Astrocyte of the cerebellum (primary cell): ENCODE measurements at places on chromosomes 16 and 17.

DNA sequence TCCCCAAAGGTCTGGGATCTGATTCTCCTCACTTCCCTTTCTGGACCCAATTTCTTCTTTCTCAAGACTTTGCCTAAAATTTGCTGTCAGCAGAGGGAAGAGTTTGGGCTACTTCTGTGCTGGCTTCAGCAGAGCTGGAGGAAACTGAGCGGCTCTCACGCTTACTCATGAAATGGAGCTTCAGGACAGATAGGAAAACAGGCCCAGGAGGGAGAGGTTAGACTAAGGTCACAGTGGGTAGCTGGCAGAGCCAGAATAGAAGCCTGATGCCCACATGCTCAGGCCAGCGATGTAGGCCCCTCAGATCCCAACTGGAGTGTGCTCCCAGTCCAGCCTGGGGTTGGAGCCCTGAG, 593 bp downstream of the SLC38A7 start:
- no peak for DNase-seq

DNA sequence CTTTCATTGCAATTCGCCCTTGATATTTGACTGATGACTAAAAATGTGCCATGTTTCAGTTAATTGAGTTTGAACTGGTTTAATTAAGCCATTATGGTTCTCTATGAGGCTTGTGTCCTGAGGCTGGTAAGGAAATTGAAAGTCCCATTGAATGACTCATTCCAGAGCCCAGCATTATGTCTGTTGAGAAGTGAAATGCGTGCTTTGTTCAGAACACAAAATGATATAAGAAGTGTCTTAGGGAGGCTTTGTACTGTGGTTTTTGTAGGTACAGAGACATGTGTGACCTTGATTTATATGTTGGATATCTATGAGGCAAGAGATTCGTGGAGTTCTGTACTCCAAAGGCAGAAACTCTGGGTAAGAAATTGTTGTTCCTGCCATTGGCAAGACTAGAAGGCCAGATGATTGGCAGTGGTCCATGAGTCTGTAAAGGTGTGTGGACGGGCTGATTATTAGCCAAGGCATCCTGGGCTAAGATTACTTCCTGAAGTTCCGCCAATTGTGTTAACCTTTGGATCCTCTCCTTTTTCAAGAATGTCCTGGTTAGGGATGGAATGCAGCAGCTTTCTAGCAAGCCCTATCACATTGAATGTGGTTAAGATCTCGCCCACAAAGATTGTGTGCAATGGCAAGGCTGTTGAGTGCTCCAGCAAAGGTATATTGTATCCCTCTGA, 103.7 kb downstream of the NPIPB5 start:
- no peak for DNase-seq

GRCh38 chr17:81656835-81657234, 493 bp upstream of the PDE6G start:
- DNase-seq = no peak

DNA sequence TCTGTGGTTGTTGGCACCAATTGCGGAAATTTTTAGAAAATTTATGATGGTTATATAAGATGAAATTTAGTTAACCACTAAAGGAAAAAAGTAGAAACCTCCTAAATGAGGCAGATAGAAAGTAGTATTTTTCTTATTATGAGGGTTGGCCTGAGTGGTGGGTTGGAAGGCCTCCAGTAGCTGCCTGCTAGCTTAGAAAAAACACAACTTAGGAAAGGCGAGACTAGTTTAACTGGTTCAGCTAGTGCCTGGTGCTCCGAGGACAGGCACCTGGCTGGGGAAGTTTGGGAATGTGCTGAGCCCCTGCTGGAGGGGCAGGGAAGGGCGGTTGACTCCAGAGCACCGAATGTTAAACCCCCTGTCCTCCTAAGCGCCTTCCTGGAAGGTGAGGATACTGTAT, 19.9 kb downstream of the LDHD start:
- peak; percentile 49 for DNase-seq

DNA sequence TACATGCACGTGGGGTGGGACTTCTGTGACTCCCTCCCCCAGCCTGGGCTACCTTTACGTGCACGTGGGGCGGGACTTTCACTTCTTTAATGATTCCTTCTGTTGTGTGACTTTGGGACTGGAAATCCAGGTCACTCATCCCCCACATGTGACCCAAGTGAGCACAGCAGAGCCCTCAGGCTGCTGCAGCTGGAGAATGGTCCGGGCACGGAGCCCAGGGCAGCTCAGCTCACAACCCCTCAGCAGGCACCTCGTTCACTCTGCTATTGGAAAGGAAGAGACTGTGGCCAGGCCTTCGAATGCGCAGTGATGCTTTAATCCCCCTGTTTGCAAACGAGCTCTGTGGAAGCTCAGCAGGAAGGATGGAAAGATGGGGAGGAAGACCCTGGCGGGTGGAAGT, 14.7 kb downstream of the DBNDD1 start:
- no peak for DNase-seq

DNA sequence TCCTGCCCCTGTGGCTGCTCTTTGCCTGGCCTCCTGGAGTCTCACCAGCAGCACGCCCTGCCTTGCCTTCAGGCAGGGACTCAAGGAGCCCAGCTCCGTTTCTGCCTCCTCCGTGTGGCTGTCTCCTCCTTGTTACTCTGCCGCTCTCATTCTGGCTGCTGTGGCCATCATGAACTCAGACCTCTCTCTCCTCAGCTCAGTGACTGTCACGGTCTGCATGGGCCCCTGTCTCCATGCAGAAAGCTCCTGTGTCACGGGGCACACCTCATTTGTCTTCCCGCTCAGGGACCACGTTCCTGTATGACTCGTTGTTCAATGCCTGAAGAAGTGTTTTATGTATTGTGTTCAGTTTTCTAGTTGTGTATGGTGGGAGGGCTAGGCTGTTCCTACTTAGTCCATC, 25.3 kb downstream of the RPTOR start:
- no peak for DNase-seq

DNA sequence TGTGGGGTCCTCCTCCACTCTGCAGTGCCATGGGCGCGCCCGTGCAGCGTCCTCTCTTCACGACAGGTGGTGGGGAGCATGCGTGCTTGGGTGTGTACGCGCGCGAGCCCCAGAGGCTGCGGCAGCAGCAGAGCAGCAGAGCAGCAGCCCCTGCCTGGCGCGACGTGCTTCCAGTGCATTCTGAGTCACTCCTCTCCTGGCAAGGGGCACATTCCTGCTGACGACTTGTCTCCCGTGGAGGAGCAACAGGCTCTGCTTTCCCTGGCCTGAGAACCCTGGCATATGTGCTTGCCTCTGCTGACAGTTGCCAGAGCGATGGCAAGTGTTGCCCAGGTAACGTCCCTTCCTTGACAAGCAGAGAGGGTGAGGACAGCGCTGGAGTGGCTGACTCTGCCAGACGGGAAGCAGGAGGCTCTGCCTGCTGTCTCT, 133.8 kb upstream of the PLCG2 start:
- peak; percentile 88 for DNase-seq

DNA sequence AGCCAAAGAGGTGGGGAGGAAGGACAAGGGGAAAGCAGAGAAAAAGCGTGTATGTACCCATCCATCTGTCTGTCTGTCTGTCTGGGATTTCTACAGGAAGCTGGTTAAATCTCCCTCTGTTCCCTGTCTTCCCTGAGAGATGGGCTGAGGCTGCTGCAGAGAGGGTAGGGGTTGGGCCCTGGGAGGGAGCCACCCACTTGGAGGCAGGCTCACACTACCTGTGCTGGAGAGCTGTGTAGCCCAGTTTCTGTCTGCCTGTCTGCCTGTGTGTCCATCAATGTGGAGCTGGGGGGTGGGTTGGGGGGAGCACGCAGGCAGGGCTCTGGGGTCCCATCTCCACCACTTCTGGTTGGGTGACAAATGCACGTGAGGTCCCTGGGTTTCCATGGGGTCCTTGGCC, 18.6 kb upstream of the C17orf113 start:
- DNase-seq = no peak

- no peak for DNase-seq
These were observed 173.4 kb upstream of the CIBAR2 start for GRCh38 chr16:85285681-85286065.

DNA sequence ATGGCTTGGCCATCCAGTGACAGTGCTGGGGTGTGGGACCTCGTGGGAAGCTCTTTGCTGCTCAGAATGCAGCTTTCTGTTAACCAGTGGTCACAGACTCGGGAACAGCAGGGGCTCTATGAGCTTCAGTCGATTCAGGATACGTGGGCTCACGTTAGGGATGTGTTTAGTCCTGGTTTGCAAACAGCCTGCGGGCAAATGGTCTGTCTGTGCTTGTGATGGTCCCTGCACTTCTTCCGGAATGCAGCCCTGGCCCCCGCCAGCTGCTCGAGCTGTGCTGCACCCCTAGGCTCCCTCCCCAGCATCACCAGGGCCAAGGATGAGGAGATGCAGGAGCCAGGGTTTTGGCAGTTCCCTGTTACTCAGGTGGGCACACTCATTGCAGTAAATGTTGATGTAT, 172.8 kb upstream of the CHMP6 start:
- DNase-seq = no peak

GRCh38 chr17:39261286-39261685, 35.5 kb upstream of the STAC2 start:
- no peak for DNase-seq

DNA sequence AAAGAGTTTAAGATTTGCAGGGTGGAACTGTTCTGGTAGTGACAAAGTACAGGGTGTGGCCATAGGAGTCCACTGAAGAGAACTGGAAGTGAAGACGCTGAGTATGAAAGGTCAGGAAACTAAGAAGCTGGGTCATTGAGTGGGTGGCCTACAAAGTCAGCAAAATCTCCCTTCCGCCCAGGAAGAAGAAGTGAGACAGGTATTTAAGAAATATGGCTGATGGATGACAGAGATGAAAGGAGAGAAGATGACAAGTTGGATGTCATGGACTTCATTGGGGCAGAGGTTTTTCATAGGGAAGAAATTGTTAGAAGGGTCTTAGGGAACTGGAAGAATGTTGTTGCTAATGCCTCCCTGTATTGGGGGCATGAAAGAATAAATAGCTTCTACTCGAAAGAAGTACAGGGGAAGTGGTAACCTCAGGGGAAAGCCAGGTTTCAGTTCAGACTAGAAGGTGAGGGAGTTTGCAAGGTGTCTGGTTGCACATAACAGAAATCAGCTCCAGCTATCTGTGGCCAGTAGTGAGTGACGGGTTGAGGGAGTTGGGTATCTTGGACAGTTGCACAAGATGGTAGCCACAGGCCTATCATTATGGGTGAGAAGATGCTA, 33.6 kb upstream of the MED13 start:
- no peak for DNase-seq

DNA sequence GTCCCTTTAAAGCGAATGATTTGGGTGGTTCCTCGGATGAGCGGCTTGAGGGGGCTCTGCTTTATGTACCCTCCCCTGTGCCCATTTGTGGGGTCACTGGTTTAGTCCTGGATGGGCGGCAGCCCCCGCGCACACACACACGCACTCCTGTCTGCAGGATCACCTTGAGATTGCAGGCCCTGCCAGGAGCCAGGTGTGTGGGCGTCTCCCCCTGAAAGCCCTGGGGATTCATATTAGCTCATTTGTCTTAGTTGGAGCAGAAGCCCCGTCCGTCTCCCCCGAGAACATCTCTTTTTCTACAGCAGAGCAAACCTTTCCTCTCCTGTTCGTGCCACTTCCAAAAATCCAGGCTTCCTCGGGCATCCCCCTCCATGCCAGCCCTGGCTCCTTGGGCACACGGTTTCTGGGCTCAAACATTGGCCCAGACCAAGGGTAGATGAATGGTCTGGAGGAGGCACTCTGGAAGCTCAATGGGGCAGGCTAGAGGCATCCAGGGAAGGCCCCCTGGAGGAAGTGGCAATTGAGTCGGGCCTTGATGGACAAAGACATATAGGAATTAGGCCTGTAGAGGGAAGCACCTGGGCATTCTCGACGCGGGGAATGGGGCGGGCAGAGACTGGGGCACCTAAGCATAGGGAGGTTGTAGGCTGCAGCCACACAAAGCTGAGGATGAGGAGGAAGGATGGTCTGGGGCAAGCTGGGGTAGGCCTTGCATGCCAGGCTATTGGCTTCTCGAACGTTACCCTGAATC, 218.5 kb upstream of the GSE1 start:
- no peak for DNase-seq

DNA sequence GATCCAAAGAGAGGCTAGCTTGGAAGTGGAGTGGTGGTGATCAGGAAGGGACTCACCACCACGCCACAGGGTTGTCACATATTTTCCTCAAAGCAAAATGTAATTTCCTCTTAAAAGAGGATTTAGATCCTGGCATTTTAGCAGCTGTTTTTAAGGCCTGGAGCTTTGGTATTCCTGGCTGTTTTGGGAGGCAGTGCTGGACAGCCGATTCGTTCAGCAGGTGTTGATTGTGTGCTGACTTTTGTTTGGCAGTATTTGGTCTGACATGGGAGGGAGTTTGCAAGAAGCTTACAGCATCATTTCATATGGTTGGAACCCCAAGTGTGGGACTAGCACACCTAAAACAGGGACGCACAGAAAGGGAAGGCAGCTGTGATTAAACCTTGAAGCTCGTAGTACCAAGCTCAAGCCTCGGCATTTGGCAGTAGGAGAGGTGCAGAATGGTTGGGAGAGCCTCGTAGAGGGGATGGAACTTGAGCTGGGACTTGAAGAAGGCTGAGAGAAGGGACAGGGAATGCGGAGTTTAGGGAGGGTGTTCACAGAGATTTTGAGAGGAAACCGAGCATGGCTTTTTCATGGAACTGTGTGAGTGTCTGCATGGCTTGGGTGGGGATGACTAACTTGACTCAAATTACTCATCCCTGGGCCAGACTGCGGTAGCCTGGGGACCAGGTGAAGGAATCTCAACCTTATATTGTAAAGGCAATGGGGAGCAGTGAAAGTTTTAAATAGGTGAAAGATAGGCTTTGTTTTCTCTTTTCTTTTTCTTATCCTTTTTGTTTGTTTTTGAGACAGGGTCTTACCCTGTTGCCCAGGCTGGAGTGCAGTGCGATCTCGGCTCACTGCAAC, 52.3 kb downstream of the RPTOR start:
- no peak for DNase-seq

DNA sequence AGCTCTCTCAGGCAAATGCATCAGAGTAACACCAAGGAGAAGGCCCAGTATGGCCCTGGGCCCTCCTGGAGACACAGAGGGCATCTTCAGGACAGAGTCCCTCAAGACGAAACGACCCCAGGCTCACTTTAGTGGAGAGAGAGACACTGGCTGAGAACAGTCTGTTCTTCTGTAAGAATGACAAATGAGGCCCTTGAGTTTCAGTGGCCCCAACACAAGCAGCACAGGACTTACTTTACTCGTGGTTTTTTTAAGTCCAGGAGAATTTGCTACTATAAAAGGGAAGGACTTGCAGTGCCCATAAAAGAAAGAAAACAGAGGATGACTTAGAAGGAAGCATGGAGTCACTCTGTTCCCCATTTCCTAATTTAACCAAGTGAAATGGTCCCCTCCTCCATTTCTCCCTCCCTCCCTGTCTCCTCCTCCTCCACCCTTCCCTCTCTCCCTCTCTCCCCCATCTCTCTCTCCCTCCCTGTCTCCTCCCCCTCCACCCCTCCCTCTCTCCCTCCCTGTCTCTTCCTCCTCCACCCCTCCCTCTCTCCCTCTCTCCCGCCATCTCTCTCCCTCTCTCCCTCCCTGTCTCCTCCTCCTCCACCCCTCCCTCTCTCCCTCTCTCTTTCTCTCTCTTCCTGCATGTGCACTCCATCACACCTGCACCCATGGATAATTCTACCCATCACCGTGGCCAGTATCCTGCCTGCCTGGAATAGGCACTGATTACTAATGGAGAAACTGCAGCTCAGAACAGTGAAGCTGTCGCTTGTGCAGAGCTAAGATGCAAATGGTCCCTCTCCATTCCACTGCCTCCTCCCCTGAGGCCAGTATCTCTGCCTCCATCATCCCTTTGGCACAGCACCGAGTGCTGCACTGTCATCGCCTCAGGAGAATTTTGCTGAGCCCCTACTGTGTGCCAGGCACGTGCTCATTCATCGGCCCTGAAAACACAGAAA, 47.3 kb upstream of the RBFOX3 start:
- no peak for DNase-seq
